NCI-H510A treated with DMSO at 0.1 percent for 48 hours (cell line): ENCODE measurements at places on chromosomes 3 and 15.

DNA sequence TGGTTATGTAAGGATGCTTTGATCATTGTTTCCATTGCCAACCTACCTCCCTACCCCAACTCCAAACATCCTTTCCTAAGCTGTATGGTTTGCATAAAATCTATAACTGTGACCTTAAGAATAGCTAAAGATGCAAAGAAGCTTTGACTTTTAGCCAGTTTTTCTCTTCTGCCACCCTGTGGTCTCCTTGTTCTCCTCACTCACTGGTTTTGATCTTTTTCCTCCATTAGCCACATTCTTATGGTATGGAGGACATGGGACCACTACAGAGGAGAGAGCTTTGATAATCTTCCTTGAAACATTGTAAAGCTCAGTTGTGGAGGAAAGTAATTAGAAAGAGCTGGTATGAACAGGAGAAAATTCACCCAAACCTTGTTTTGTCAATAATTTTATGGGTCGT, 115.9 kb downstream of the NEK11 start:
- DNase-seq = peak; percentile 6

DNA sequence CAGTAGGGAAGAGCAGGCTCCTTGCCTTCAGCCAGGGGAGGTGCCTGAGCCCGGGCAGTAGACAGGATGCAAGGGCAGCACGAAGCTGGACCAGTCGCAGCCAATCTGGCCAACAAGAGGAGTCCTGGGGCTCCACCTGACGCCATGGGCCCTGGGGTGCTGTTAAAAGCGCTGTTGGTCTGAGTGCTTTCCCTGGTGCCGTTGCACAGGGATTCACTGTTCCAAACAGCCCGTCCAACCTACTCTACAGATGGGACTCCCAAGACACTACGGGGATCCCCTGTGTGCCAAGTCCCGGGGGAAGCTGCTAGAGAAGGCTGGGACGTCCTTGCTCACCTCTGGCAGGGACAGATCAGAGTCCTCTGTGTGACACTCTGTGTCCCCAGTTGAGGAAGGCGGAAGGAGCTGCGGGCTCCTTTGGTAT, 632 bp downstream of the CTSH start:
- DNase-seq = no peak

DNA sequence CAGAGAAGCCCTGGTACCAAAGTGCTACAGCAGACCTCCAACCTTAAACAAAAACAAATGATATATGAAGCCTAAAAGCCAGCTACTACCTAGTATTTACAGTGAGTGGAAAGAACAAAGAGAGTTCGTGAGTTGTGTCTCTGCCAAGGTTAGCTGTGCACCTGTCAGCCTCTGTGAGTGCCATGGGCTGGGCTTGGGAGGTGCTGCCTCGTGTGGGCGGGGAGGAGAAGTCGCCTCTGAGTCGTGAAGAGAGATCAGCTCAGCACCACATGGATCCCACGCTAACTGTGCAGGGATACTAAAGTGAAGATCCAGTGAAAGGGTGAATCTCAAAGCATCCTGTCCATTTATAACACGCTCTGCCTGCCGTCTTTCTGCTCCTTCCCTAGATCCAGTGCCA, 101.9 kb downstream of the CHDH start:
- DNase-seq = peak; percentile 76

- DNase-seq = no peak
These were observed 59.6 kb downstream of the RHCG start for GRCh38 chr15:89436560-89437311.

- DNase-seq = no peak
These were observed 45.5 kb downstream of the ZIC4 start for GRCh38 chr3:147360646-147361453.

DNA sequence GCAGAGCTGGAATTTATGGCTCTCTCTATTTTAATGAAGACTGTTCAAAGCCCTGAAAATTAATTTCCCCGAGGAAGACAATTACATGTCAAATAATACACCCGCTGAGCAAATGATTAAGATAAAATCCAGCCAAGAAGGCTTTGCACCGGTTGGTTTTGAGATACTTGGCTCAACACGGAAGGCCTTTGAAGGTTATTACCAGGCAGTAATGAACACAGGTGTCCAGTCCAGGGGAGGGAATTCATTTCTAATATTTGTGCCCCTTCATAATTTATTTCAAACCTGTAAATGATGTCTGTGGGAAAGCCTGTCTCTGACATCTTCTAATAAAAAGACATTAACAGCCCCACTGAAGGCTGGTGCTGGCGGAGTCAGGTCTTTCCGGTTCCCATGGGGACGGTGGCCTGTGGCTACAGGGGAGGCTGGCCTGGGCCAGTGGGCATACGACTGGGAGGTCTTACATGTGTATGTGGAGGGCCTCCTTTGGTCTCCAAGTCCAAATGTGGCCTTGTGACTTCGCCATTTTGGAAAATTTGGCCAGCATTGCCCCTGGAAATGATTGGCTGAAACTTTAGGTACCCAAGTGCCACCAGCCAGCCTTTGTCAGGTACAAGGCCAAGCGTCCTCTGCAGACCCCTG, 49.9 kb upstream of the IQSEC1 start:
- no peak for DNase-seq

GRCh38 chr3:76624164-76624563, 415.7 kb upstream of the ROBO2 start:
- no peak for DNase-seq

DNA sequence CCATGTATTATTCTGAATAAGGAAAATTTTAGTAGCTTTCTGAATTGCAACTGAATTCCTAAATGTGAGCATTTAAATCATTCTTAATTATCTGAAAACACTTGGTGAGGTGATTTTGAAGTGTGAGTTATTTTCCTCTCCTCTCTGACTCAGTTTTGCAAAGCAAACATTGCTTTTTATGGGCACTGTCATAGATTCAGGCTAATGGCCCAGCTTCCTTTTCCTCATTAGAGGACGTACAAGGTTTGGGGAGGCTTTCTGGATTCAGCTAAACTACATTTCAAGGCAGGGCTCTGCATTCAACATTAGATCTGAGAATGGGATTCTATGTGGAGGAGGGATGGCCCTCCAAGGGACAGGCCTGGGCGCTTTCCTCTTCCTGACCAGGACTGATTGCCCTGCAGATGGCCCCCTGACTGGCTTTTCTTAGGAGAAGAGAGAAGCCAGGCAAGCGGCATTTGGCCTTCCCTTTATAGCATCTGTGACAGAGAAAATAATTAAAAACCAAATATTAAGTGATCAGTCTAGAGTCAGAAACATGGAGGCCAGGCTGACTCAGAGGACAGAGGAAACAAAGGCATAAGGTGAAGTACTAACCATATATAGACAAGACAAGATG, 53.0 kb upstream of the STXBP5L start:
- no peak for DNase-seq

DNA sequence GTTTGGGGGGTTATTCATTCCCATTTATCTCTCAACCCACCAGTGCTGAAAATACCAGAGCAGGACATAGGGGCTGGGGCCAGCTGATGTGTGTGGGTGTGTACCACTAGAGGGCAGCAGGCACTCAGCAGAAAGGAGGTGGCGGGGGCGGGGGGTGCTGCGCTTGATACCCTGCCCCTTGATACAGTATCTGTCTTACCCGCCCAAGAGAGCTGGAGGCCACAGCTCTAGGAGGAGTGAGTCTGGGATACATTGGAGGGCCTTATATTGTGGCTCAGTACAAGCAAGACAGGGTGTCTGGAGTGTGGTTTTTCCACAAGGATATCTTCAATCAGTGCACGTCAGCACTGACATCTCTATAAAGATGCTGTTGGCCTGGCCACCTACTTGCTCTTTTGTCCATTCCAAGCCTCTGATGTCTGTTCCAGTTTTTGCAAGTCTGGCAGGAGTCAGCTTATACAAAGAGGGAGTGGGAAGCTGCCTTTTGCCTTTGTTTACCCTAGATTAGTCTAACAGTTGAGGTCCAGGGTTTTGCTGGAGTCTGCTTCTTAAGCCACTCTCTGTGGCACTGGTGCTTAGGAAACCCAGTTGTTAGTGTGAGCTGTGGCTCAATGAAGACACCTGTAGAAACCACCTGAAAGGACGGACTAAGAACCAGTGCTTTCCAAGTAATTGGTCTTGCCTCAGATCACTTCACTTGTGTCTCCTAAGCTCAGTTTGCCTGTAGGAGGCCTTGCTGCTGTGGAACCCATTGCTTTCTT, 1.5 kb upstream of the RBM15B start:
- DNase-seq = no peak

DNA sequence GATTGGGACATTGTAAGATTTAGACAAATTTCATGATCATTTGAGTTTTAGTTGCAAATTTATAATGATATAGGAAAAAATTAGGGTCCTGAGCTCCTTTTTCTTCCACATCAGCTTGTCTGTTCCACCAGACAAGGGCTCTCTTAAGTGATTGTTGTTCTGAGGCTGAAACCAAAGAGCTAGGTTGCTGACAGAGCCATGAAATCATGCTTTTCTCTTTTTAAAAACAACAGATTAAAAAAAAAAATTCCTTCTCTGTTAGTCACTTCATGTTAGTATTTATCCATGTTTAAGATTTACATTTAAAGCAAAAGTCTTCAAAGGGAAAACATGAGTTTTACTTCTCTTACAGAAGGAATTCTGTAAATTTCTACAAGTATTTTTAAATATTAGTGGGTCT, 56.8 kb downstream of the ATP2C1 start:
- DNase-seq = no peak

DNA sequence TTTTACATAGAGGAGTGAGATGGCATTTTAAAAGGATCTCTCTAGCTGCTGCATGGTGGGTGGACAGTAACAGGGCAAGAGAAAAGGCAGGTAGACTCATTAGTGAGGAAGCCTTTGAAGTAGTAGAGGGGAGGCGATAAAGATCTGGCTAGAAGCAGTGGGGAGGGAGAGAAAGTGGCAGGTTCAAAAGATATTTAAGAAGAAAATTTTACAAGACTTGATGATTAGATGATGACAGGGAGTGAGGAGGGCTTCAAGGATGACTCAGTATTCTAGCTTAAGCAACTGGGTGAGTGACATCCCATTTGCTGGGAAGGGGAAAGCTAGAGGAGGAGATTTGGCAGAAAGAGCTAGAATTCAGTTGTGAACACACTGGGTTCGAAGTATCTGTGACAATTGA, 3.8 kb upstream of the BRPF1 start:
- DNase-seq = no peak

DNA sequence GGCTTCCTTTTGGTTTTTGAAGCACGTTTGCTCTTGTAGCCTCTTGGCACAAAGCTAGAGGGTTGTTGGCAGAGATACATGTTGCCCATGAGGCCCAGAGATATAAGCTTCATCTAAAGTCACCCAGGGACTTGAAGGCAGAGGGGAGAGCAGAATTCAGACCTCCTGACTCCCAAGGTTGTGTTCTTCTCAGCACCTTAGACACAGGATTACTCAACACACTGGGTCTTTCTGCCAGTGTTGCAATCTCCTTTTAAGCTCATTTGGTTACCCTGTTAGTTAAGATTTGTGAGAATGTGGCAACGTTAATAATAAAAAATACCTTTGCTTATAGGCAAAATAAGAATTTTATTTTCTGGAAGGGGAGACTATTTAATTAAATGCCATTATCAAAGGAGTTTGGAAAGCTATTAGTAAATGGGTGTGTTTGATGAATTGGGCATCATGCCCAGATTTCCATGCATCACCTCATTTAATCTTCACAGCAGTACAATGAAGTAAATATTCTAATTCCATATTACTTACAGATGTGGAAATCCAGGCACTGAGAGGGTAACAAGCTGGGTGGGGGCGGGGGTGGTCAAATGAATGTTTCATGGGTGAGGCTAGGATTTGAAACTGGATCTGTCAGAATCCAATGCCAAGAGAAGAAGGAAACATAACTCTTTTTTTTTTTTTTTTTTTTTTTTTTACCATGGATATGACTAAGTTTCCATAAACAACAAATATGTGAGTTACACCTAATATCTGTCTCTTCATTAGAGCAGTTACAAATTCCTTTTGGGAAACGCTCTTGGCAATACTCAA, 183.3 kb downstream of the NR1D2 start:
- no peak for DNase-seq

DNA sequence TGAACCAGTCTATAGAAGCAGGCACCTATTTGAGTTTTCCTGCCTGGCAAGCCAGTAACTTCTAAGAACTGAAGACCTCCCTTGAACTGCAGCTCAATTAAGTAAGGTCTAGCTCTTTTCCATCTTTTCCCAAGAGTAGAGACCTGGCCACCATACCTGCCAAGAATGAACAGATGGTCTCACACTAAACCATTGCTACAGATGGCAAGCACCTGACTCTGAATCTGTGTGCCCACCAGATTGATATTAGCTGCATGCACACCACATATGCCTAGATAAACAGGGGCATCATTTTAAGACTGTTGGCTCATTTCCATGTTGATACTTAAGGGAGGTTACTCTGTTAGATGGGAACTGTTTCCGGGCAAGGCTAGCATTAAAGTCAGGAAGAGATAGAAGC, 34.8 kb upstream of the GSK3B start:
- DNase-seq = no peak

- DNase-seq = no peak
These were observed 82.2 kb upstream of the EPHA3 start for GRCh38 chr3:89025185-89025584.

GRCh38 chr3:195009616-195010015, 261.3 kb downstream of the XXYLT1 start:
- DNase-seq = no peak

DNA sequence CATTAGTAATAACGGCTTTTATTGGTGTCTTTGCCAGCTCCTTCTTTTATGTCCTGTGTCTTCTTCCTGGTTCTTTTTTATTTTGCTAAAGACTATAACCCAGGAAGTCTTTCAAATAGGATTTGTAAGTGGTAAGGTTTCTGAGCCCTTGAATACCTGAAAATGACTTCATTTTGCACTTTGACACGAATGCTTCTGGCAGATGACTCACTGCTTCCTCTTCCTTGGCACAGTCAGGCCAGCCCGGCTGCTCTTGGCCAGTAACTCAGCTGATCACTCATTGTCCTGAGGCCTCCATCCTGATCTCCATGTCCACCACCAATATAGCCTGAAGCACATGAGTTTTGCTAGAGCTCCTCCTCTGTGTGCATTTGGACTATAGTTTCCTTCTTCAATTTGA, 48.7 kb upstream of the NR2E3 start:
- no peak for DNase-seq

DNA sequence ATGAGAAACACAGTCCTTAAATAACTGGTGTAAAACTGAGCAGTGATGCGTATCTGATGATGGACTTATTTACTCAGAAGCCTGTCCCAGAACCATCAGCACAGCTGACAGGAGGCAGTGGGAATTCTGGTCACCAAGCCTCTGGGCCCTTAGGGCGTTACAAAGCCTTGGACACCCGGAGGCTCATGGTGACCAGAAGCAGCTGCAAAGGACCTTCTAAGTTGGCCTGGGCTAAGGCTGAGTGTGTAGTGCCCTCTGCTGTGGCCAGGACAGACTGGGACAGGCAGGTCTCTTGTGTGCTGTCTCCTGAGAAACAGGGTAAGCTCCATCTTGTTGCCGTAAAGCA, 168.9 kb downstream of the ATP10A start:
- no peak for DNase-seq

GRCh38 chr3:149701206-149701976, 43.6 kb upstream of the WWTR1 start:
- DNase-seq = no peak

GRCh38 chr3:6779140-6779539, 81.8 kb upstream of the GRM7 start:
- DNase-seq = no peak

- DNase-seq = no peak
These were observed 23.1 kb upstream of the CMC1 start for GRCh38 chr3:28218071-28218916.

GRCh38 chr15:66763186-66764071, 61.4 kb downstream of the SMAD6 start:
- DNase-seq = no peak
